COR-L47 (cell line): ENCODE measurements at places on chromosomes 2 and 18.

DNA sequence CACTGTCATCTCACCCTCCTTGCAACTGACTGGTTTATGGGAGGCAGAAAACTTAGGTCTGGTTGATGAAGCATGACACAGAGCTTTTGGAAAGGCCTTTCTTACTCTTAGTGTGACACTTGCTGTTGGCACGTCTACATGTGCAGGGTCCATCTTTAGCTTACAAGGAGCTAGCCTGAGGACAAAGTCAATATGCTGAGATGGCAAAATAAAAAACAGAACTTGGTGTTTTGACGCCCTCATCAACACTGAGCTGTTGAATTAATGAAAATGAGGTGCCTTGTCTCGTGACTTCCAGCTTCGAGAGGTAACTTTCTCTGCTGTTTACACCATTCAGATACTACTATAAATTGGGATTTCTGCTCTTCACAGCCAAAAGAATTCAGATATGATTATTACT is 78.5 kb upstream of the KIDINS220 start:
- DNase-seq: no peak

DNA sequence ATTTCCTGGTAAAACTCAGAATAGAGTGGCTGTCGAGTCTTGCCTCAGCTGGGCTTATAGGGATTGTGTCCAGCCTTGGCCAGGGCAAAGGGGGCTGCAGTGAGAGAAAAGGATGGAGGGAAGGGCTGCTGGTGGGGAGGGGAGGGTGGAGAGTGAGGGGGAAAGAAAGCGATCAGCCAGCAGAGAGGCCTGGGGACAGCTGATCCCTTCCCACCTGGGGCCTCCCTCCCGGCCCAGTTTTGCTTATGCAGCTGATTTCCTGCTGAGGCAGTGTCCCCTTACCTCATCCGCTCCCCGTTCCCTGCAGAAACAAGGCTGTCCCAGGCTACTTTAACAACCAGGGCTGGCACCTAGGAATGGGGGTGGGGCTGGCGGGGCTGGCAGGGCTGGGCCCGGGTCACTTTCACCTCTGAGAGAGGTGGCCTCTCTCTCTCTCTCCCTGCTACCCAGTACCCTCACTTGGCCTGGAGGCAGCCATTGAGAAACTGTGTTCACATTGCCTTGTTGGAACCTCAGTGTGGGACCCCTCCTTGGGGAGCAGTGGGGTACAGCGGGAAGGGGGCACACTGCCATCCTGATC is 12.2 kb upstream of the GMPPA start:
- DNase-seq: no peak

DNA sequence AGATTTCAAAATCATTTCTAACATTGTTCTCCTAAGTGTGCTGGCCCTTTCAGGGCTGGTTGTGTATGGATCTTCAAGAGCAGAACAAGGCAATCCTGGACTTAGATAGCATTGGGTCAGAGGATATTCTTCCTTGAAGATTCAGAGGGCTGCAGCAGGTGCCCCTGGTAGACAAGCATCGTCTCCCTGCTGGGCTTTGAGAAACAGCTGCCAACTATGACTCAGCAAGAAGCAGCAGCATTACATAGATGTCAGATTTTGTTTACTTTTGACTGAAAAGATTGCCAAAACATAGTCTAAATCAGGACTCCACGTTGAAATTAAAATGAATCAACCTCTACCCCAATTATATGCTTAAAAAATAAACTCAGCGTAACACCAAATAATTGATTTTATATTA is 618.8 kb downstream of the SOCS6 start:
- peak; percentile 91 for DNase-seq

DNA sequence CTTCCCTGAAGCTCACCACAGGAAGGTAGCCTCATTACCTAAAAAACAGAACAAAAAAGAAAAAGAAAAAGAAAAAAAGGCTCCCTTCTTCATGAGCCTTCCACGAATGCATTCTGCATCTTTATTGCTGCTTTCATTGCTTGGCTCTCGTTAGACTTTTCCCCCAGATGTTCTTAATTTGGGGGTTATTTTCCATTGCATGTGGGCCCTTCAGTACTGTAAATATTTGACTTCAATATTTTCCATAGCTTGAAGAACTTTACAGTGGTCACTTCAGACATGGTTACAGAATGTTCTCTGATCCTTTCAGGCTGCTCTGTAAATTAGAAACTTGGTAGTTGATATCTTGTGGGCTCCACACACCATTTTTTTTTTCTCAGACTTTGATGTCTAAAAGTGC is 65.6 kb upstream of the COPS8 start:
- DNase-seq: no peak

GRCh38 chr2:125745514-125745913 is 910.4 kb upstream of the GYPC start:
- peak; percentile 31 for DNase-seq

DNA sequence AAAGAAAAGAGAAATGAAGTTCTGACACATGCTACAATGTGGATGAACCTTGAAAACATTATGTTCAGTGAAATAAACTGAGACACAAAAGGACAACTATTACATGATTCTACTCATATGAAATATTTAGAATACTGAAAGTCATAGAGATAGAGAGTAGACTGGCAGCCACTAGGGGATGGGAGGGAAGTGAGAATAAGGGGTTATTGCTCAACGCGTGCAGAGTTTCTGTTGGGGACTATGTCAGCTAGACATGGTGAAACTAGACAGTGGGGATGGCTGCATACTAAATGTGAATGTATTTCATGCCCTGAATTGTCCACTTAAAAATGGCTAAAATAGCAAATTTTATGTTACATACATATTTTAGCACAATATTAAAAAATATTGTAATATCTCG is 108.7 kb upstream of the ATL2 start:
- DNase-seq: no peak

- DNase-seq: no peak
These were observed 148.8 kb downstream of the ARL4C start for GRCh38 chr2:234348081-234348480.

GRCh38 chr2:3959372-3959771 is 256.0 kb downstream of the DCDC2C start:
- peak; percentile 81 for DNase-seq

- DNase-seq: no peak
These were observed 102.2 kb upstream of the MSH2 start for GRCh38 chr2:47300609-47301276.

DNA sequence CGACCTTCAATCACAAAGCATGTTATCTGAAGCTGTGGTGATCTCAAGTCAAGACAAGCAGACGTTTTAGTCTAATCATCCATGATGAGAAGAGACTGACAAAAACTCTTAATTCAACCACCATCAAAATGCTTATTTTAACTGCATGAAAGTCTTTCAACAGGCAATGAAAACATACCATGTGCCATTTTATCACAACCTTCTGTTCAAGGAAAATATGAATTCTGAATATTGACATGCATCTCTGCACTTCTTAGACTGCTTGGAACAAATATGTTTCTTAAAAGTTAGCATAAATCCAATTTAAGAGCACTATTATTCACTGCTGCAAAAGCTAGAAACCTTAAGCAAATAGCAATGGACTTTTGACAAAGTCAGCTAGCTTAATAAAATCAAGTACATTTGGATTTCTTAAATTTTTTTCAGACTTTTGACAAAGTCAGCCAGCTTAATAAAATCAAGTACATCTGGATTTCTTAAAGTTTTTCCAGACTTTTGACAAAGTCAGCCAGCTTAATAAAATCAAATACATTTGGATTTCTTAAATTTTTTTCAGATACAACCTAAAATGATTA is 70.9 kb downstream of the OLA1 start:
- DNase-seq: no peak

DNA sequence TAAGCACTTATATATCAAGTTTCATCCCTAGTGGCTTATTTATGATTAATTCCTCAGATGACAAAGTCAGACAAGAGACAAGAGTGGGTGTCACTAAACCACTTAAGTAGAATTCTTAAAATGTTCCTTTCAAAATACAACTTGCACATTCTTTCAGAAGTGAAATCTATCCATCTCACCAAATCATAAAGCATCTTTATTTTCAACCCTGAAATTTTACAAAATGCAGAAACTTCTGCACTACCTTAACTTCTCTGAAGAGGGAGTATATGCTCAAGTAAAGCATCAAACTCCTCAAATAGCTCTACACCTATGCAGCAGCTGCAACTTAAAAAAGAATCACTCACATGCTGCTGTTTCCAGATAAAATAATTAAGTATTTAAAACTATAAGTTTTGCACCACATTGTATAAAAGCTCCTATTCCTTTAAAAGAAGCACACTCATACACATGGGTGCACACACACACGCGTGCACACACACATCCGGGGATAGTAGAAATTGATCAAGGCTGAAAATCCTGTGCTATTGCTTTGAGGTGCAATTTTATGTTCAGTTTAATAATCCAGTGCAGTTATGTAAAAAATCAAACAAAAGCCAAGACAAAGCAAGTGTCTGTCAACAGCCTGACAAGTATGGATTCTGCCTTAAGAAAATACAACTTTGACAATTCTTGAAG is 244.5 kb downstream of the TCF4 start:
- peak; percentile 52 for DNase-seq

- no peak for DNase-seq
These were observed 48.8 kb downstream of the MAP3K20 start for GRCh38 chr2:173124441-173124840.

DNA sequence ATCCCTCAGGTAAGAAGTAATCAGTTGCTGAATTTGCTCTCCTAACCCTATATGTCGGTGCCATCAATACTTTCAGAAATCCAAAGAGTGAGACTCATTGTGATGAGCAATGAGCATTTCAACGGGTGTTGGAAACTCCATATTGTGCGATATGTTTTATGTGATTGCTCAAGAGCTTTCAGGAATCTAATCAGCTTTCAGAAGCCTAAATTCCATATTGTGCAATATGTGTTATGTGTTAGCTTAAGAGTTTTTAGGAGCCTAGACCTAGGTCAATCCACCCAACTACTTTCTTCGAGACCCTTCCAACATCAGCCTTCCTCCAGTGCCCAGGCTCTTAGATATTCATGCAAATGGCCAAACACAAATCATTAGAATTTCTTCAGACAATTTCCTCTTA is 277.3 kb downstream of the DSC3 start:
- no peak for DNase-seq

DNA sequence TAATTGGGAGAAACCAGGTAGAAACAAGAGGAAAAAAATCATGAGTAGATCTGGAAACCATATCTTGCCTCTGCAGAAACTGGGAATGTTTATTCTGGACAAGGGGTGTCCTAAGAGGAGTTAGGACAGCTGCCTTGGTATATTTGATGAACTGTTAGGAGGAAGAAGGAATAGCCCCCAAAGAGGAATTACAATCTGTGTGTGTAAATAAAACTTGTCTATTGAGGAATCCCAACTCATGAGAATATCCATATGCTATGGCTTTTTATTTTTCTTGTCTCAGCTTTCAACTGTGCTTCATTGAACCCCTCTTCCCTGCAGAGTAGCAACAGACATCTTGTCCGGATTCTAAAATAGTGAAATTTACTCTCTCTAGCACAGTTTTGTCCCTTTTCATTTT is 423.5 kb upstream of the SLC14A2 start:
- DNase-seq: no peak

DNA sequence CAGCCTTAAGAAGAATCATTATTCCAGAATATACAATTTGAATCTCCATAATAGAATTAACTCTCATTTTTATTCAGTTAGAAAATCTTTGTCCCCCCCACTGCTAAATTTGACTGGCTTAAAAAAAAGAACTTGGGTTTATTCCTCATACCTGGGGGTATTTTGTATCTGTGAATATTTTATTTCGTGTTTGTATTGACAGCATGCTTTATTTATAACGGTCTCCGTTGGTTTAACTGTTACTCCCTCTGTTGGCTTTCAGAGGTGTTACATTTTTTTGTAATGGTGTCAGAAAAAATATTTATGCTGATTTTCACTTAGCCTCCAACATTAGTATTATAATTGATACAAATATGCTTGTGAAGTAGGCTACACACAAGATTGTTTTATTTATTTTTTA is 109.1 kb downstream of the HAUS1 start:
- no peak for DNase-seq

- DNase-seq: no peak
These were observed 33.6 kb downstream of the ASXL3 start for GRCh38 chr18:33611525-33612135.

- no peak for DNase-seq
These were observed 423.3 kb downstream of the CMPK2 start for GRCh38 chr2:6442252-6442985.

GRCh38 chr2:148875387-148876051 is 492 bp downstream of the KIF5C start:
- DNase-seq: peak; percentile 59

GRCh38 chr2:233350708-233351107 is 3.6 kb upstream of the DGKD start:
- DNase-seq: no peak

DNA sequence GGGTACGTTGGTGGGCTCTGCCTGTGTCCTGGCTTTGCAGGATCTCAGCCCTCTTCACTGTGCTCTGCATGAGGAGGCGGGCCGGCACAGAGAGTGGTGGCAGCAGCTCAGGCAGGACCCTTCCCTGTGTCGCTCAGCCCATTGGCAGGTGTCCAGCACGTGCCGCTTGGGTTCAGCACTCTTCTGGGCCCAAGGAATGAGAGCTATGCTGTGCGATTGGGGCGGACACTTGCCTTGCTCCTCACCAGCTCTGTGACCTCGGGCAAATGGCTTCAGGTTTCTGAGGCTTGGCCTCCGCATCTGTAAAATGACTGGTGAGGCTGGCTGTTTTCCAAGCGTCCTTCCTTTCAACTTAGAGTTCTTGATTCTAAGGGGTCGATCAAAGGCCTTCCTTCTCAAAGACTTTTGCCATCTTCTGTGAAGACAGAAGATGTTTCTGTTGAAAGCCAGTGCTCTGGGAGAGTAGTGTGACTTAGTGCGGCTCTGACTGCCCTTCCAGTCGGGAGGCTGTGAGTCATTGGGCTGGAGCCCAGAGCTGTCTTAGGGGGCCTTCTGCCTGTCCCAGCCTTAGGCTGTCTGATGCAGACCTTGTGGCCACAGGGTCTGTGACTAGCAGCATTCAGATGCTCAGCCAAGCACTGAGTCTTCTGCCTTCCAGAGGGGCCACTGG is 35.6 kb downstream of the GLI2 start:
- no peak for DNase-seq

- no peak for DNase-seq
These were observed 33.2 kb downstream of the TOGARAM2 start for GRCh38 chr2:29014331-29014730.

GRCh38 chr2:138711812-138712211 is 68.4 kb downstream of the NXPH2 start:
- no peak for DNase-seq

DNA sequence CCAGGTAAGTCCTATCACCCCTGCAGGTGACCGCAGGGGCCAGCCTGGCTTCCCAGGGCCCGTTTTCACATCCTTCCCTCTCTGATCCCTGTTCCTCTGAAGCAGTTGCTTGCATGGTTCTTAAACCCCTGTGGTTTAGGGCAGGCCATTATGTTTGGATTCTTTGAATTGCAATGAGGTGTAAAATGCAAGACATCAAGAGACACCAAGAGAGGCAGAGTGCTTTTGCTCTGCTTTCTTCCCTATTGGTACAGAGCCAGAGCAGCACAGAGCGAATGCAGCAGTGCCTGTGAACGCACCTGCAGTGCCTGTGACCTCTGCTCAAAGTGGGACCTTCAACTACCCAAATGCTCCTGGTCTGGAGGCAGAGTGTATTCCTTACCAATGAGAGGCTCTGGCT is 7.6 kb downstream of the RFX8 start:
- no peak for DNase-seq

- DNase-seq: no peak
These were observed 23.7 kb upstream of the MSGN1 start for GRCh38 chr2:17792515-17792914.

GRCh38 chr2:112896909-112897623 is 13.9 kb upstream of the IL37 start:
- DNase-seq: no peak

GRCh38 chr2:105597011-105597805 is 147.5 kb upstream of the NCK2 start:
- DNase-seq: no peak

GRCh38 chr2:99834426-99834825 is 308.0 kb downstream of the AFF3 start:
- DNase-seq: no peak
